ENCODE measurements at places on chromosomes 1 and 21.

GRCh38 chr21:45580181-45580575, 37.9 kb upstream of the SLC19A1 start:
- DNase-seq, result no peak

- peak; percentile 49 for DNase-seq
Observed at GRCh38 chr1:216910081-216910840, 187.0 kb upstream of the ESRRG start.

- DNase-seq, result peak; percentile 96
Observed at GRCh38 chr1:235953801-235954200, 87.1 kb upstream of the LYST start.

DNA sequence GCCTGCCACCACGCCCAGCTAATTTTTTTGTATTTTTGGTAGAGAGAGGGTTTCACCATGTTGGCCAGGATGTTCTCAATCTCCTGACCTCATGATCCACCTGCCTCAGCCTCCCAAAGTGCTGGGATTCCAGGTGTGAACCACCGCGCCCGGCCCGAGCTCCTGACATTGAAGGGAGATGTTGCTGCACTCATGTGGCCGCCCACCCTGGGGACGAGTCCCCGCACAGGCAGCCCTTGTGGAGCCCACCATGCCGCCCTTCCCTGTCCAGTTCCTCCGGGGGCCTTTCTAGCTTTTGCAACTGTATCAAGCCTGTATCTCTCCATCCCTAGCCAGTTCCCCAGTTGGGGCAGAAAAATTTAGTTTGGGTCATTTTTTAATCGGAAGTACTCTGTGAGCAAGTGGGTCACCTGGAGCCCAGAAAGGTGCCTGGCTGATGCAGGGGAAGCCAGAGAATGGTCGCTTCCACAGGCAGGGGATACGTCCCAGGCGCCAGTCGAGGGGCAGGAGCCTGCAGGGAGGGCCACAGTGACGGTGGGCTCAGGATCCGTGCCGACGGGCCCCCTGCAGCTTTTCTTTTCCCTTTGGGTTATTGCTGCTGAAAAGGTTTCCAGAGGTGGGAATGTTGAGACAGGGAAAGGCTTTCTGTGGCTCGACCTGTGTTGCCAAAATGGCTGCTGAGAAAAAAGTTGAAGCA, 20.4 kb downstream of the PCNT start:
- no peak for DNase-seq

DNA sequence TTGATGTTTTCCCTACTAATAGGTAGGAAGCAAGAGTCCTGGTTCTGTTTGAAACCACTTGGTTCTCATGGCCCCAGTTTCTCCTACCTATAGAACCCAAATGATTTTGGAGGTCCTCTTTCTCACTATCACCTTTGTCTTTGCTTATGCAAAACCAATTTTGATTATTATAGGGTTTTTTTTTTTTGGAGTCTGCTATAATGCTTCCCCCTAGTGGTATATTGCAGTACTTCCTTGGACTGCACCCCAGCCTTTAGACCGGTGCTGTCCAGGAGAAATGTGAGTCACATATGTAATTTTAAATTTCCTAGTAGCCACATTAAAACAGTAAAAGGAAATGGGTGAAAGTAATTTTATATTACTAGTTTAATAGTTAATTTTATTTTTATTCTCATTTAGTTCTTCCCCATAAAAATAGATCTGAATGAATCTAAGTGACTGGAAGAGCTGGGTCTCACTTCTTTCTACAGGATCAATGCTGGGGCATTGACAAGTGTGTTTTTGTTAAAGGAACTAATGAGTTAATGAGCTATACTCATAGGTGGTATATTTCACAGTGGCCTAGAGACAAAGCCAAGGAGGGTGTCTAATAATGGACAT, 10.6 kb downstream of the FCMR start:
- peak; percentile 66 for DNase-seq

GRCh38 chr1:2894381-2895041, 93.0 kb upstream of the TTC34 start:
- DNase-seq, result no peak

All from iris pigment epithelial cell (primary cell).